ENCODE measurements at places on chromosomes 6 and 20.
A peak's percentile ranks its signal among the peaks of the same experiment; 100 is the strongest.

GRCh38 chr20:23143986-23144690 lies 58.0 kb upstream of the CD93 start:
- no peak for DNase-seq

DNA sequence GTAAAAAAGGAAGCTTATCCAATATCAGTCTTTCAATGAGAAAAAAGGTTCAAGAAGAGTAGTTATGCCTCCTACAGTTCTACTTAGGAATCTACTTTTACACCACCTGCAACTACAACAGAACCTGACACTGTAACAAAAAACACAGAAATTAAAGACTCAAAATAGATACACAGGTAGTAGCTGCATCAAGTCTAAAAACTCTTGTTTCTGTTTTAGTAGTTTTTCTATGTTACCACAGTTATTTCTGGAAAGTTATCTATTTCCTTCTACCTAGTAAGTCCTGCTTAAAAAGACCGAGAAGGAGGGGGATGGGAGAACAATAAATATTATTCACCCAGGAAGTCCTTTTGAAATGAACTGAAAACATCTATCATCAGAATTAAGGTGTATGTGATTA lies 52.5 kb downstream of the ATG5 start:
- DNase-seq = no peak

DNA sequence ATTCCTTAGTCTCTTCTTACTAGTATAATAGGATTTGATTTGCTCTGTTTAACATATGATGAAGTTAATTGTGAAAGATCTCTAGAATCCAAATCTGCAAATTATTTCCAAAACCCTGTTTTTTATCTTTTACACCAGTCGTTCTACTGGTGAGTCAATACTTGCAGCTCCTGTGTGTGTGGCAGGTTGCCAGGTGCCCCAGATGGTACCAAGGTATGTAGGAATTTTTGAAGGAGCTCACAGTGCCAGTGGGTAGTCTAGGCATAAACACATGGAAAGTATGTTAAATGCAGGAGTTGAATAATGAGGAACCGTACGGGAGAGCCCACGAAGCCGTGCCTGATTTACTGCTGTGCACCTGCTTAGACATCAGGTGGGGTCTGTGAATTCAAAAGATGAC lies 192.2 kb downstream of the FARS2 start:
- no peak for DNase-seq

DNA sequence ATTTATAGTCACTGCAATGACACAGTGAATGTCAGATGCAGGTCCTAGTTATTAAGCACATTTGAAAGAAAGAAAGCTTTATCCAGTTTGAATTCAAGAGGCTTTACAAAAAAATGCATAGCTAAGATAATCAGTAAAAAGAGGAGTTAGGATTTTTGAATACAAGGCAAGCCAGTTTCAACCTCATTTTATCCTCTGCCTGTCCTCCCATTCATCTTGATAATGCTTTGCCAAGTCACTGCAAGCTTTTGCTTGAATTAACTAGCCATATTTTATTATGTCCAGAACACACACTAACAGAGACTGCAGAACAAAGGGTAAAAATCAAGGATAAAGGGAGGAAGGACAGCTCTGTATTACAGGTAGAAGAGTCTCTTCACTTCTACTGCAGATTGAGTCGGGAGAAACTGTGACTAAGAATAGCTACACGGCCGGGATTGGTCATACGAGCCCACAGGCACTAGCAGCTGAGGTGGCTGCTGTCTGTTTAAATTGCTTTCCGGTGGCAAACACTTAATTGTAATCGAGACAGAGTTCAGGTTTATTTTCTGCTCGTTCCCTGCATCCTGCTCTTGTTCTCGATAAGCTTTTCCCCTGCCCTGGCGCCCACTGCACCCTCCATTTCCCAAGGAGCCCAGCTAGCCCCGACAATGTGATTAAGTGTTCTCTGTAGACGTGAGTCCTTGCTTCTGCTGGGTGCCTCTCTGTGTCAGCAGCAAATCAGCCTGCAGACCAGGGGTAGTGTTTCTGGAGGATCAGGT lies 30.5 kb upstream of the AKAP12 start:
- no peak for DNase-seq

- DNase-seq = no peak
Measured at GRCh38 chr6:18207438-18207837, 52.2 kb downstream of the KDM1B start.

DNA sequence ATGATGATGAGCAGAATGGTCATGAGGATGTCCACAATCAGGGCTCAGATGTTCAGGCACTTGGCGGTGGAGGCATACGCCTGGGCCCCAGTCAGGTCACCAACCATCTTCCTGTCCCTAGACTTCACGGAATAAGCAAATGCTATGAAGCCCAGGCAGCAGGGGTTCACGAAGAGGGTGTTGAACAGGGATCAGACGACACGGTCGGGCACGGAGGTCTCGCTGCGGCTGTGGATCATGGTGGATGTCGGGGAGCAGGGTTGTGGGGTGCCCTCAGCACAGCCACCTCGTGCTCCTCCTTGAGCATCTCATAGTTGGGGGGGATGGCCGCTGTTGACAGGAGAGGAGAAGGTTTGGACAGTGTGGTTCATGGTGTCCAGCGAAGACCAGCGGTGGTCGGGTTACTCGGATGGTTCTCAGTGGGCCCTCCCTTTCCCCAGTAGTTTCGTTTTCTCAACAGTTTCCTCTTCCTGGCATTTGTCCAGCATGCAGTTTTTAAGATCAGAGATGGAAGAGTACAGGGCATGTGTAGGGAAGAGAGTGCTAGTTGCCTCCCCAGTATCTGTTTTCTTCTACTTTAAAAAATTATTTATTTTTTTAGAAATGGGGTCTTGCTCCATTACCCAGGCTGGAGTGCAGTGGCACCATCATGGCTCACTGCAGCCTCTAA lies 20.3 kb upstream of the SPDEF start:
- no peak for DNase-seq

DNA sequence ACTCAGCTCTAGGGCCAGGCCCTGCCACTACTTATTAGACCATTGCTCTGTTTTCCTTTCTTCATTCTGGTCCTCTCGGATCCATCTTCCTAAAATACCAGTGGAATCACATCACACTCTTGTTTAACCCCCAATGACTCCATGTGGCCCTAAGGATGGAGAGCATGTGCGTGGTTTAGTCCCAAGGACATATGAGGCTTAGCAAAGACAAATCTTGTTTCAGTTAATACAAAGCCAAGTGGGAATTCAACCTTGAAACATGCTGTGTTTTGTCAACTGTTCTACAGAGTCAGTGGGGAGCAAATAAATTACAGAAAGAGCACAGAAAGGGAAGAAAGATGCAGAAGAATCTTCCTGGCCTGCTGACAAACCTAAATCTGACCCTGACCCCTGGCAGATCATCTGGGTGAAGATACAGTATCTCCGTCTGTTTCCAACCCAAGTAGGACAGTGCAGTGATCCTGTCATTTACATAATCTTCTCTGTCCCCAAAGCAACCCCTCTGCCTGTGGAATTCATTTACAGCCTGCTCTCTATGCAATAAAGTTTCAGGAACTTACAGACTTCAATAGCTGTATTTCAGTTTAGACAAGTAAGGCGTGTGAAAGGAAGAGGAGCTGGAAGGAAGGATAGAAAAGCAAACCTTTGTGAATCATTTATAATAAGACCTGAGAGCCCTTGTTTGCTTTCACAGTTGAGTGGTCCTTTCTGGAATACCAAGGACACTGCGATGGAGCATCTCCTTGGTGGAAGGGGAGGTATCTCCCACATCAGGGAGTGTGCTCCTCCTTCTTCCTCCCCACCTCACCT lies 144.0 kb downstream of the THBS2 start:
- DNase-seq = no peak

DNA sequence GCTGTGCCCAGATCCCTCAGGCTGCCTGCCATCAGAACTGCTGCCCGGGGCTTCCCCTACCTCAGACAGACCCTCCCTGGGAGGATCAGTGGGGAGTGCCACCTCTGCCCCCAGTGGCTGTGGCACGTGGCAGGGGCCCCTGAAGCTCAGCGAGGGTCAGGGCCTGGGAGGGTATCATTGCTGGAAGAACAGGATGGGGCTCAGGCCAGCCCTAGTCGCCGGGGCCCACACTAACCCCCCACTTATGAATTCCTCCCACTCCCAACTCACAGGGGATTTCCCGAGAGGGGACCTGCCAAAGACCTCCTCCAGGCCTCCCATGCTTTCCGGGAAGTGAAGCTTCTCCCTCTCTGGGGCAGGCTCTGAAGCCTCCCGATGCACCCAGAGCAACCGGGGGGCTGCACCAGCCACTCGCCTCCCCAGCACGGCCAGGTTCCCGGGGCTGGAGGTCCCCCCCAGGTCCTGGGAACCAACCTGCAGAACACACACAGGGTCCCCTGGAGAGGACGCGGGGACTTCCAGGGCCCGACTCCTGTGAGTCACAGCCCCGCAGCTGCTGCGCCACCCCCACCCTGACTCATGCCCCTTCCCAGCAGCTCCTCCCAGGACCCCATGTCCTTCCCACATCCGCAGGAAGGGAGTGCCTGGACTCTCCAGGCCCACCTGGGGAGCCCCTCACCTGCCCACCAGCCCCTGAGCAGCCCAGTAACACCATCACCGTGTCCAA lies 2.5 kb downstream of the TNFRSF6B start:
- DNase-seq = peak; percentile 79

DNA sequence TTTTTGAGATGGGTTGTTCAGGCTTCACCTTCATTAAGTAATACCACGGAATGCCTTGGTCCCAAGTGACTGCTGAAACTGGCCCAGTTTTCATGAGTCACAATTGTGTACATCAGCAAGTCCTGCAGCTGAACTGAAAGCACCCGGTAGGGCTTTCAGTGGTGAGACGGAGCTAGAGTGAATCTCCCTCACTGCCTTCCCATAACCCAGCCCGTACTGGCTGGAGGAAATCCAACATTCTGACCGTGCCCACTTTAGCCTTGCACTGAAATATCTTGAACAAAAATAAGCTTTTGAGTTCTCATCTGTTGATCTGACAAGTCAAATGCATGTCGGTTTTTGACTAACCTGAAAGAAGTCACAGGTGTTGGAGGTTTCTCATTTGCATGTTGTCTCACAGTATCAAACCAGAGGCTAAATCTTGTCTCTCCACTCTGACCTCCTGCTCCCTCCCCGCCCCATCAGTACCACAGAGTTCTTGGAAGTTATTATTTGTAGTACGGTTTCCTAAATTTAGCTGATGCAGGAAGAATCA lies 35.9 kb downstream of the DUSP22 start:
- DNase-seq = no peak

GRCh38 chr6:75412969-75413662 lies 80.5 kb downstream of the FILIP1 start:
- no peak for DNase-seq

GRCh38 chr6:147922799-147923198 lies 414.3 kb downstream of the SAMD5 start:
- DNase-seq = no peak

DNA sequence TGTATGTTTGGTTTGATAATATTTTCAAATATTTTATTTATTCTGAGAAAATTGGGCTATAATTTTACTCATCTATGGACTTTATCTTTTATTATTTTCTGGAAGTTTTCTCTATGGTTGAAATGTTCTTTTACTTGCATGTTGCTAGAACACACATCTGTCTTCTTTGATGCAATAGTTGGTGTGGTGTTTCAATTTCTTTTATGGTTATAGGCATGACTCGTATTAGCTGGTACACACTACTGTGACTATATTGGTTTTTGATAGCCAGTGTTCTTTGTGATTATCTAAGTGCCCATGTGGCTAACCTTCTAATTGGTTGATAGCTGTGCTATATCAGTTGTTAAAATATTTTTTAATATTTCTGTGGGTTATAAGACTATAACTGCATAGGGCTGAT lies 1343.3 kb upstream of the GJE1 start:
- no peak for DNase-seq

All from SW 1271 (cell line).